ENCODE measurements at places on chromosomes 1 and 21.

GRCh38 chr21:32611471-32611997, 643 bp downstream of the CFAP298 start:
- DNase-seq, result no peak

DNA sequence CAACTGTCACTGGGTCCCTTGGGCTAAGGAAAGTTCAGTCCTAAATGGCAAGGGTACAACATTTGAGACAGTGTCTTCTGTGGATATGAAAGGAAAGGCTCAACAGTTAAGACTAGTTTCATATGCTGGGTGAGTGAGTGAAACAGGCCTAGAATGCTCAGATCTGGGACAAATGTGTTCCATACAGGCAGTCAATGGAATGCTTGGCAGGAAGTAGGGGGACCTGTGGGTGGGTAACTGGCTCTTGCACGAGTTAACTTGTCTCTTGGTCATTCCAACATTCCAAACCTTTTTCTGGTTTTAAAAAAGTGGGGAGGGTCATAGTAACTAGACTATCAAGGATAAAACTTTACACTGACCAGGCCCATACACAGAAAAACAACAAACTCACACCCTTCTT, 17.8 kb upstream of the ADAM30 start:
- DNase-seq, result no peak

GRCh38 chr1:39655578-39656268, 16.2 kb downstream of the NT5C1A start:
- no peak for DNase-seq

GRCh38 chr1:114510274-114511031, 550 bp downstream of the TRIM33 start:
- DNase-seq, result peak; percentile 54

- DNase-seq, result no peak
Observed at GRCh38 chr1:246784621-246785493, 60.6 kb downstream of the SCCPDH start.

- DNase-seq, result no peak
Observed at GRCh38 chr1:15071936-15072335, 81.6 kb upstream of the TMEM51 start.

- no peak for DNase-seq
Observed at GRCh38 chr1:14653461-14653960, 55.0 kb downstream of the KAZN start.

- no peak for DNase-seq
Observed at GRCh38 chr1:59266927-59267293, 30.0 kb upstream of the FGGY start.

- DNase-seq, result no peak
Observed at GRCh38 chr1:156319664-156320063, 18.4 kb downstream of the CCT3 start.

DNA sequence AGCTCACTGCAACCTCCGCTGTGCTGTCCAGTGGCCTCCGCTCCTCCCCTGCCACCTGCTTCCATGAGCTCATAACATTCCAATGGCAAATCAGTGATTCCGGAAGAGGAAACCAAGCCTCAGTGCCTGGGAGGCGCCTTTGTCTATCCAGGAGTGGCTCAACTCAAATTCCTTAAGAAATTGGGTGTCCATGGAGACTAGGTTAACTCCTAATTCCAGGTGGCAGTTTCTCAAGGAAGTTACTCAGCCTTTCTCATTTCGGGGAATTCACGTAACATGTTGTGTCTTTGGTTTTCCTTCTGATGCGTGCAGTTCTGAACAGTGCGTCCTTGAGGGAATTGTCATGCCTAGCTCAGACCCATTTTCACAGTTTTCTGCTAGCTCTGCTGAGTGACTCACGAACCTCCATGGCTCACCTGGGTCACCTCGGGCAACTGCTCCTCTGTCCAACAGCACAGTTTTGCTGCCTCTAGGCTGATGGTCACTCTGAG, 89.9 kb upstream of the DSCAM start:
- no peak for DNase-seq

- DNase-seq, result no peak
Observed at GRCh38 chr1:3663999-3664699, 11.8 kb downstream of the TP73 start.

GRCh38 chr1:107430540-107431228, 289.8 kb downstream of the NTNG1 start:
- DNase-seq, result no peak

- DNase-seq, result no peak
Observed at GRCh38 chr1:108079440-108080025, 114.6 kb upstream of the VAV3 start.

DNA sequence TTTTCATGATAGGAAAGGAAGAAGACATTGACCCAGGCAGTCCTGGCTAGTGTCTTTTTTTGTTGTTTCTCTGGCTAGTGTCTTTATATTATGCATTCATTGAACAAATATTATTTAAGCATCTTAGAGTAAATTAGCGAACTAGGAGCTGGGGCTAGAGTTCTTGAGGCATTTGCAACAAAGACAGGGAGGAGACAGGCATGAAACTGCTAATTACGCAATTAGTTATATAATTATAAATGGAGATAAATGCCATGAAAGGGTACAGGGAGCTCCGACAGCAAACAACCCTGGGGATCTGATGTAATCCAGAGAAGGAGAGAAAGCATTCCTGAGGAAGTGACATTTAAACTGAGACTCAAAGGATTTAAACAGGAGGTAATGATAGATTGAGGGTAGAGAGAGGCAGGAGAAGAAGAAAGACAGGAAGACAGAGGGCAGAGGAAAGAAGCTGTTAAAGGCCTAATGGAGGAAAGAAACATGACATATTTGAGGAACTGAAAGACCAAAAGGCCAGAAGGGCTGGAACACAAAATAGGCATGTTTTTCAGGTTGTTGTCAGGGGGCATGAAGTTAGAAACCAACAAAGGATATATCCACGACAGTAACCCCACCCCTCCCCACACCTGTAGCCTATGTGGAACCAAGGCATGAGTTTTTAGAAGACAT, 99.5 kb upstream of the GJB5 start:
- no peak for DNase-seq

DNA sequence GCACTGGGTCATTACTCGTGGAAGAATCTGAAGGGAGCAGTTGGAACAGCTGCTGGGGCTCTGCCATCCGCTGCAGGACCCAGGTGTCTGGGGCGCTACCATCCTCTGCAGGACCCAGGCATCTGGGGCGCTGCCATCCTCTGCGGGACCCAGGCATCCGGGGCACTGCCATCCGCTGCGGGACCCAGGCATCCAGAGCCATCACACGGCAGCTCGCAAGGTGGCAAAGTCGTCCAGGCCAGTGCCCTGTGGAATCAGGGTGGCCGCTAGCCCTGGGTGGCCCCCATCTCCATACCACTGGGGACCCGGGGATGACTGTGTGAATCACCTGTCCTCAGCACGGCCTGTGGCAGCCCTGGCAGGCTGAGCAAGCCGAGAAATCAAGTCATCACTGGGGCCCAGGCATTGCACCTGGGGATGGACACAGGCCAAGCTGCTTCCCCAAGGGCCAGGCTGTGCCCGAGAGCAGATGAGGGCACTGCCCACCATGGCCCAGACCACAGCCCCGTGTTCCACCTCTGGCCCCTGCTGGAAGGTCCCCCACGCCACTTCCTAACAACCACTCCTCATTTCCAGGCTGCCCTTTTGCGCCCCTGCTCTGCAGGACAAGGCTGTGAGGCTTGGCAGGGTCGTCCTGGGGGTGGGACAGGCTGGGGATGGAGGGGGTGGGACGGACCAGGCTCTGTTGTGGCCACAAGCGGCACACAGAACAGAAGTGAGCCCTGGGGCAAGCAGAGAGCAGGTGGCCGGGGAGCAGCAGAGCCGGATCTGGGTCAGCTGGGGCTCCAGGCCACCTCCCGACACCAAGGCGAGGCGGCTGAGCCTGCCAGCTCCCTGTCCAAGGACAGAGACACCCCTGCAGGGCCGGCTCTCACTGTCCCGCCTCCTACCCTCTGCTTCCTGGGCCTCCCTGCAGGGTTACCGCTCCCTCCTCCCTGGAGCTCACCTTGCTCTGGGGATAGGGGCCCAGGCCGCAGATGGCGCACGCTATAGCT, 12.7 kb downstream of the GABRD start:
- DNase-seq, result no peak

- no peak for DNase-seq
Observed at GRCh38 chr1:26544126-26544525, 14.6 kb downstream of the RPS6KA1 start.

- no peak for DNase-seq
Observed at GRCh38 chr1:18546026-18546425, 65.3 kb downstream of the KLHDC7A start.

GRCh38 chr1:161367684-161368400, at the start of gene CFAP126:
TSS of gene CFAP126 (minus strand) at chr1:161367876. CDS start at chr1:161367868, 8 bp downstream.
- peak; percentile 62 for DNase-seq

GRCh38 chr1:86779308-86780191, 75.2 kb downstream of the SH3GLB1 start:
- DNase-seq, result no peak

DNA sequence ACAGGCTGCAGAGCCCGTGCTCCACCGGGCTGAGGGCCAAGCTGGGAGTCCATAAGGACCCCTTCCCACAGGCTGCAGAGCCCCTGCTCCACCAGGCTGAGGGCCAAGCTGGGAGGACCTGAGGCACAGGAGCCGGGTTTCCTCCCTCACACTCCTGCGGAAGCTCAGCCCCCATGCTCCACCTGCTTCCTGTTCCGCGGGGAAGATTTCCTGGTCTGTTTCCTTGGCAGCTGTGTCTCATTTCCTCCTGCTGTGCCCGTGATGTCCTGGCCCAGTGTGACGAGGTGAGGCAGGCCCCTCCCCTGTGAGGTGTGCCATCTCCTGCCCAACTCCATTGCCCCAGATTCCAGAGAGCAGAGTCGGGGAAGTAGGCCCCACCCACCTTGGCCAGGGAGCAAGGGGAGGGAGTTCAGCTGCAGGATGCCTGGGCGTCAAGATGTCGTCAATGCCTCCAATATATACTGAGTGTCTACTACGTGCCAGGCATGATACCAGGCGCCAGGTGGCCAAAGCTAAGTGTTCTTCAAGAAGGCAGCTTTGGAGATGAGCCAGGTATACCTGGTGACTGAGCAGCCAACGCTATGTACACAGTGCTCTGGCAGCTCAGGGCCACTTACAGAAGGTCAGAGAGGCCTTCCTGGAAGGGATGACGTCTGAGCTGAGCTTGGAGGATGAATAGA, 58.8 kb downstream of the NAV1 start:
- DNase-seq, result no peak

DNA sequence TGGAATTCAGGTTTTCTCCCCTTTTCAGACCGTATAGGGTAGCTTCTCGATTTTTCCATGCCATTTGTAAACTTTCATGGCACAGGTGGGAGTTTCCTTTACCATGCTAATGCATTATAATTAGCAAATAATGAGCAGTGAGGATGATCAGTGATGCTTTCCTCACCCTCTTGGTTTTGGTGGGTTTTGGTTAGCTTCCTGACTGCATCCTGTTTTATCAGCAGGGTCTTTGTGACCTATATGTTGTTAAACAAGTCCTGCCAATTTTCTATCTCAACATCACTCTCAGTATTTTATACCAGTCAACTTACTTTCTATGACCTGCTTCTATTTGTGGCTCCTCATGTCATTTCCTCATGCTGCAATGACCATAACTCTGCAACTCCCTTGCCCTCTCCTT, 1345.1 kb downstream of the NCAM2 start:
- no peak for DNase-seq

GRCh38 chr1:212666116-212666775, 33.4 kb downstream of the BATF3 start:
- DNase-seq, result no peak

- DNase-seq, result no peak
Observed at GRCh38 chr21:41048145-41048544, 119.8 kb upstream of the BACE2 start.

- DNase-seq, result no peak
Observed at GRCh38 chr1:37478451-37478881, 4.1 kb downstream of the ZC3H12A start.

DNA sequence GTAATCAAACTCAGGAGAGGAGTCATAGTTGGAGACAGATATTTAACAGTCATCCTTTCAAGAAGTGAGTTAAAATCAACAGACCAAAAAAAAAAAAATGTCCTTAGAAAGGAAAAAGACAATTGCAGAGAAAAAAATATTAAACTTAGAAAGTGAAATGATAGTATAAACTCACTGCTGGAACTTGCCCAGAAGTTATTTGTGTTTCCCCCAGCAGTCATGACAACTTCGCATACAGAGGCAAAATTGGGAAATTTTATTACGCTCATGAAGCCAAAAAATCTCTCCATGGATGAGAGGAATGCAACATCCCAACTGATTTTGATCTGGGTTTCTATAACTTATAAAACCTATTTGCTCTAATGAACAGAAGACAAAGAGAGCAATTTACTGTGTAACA, 198.2 kb downstream of the LRRC7 start:
- DNase-seq, result no peak

- no peak for DNase-seq
Observed at GRCh38 chr1:44220755-44221154, 7.5 kb downstream of the DMAP1 start.

- DNase-seq, result no peak
Observed at GRCh38 chr1:11786168-11786567, 19.6 kb downstream of the MTHFR start.

DNA sequence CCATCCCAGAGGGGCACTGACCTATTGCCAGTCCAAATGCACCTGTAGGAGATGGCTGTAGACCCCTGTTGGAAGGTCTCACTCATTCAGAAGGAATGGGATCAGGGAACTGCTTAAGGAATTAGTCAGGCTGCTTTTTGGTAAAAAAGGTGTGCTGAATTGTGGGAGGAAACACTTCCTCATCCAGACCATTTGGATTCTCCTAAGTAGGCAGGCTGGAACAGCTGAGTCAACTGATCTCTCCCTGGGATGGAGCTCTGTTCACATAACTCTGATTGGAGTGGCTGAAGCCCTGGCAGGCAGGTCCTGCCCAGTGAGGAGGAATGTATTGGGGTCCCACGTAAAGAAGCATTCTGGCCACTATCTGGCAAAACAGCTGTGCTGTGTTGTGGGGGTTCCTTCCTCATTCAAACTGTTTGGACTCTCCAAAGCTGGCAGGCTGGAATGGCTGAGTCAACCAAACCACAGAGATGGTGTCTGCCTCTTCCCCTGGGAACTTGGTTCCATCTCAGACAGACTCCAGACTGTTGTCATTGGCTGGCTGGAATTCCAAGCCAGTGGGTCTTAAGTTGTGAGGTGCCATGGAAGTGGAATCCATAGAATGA, 70.7 kb upstream of the PDC start:
- no peak for DNase-seq

- DNase-seq, result no peak
Observed at GRCh38 chr1:65911679-65912078, 119.0 kb downstream of the PDE4B start.

DNA sequence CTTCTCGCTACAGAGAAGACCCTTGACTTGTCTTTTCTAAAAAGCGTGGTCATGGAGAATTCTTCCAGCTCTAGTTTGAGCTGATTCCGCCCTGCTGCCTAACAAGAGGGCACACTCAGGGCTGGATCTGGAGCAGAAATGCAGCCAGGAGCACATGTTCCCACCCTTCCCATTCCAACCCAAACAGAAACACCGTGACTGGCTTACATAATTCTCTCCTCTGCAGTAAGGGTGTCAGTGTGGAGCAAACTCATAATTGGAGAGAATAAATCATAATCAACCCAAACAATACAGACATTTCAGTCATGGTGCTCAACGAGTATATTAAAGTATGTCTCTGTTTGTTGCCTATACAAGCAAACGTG, 34.5 kb downstream of the CTNNBIP1 start:
- no peak for DNase-seq

- no peak for DNase-seq
Observed at GRCh38 chr1:156308078-156308477, 9.0 kb upstream of the VHLL start.

GRCh38 chr1:166353213-166353612, 186.4 kb upstream of the FAM78B start:
- DNase-seq, result no peak

GRCh38 chr1:207155028-207155427, 51.0 kb downstream of the C4BPA start:
- no peak for DNase-seq

GRCh38 chr1:150876119-150876454, 312 bp downstream of the ARNT start:
- DNase-seq, result no peak

Data from ureter (tissue), 1 donor.